ENCODE measurements at places on chromosomes 4 and X.

DNA sequence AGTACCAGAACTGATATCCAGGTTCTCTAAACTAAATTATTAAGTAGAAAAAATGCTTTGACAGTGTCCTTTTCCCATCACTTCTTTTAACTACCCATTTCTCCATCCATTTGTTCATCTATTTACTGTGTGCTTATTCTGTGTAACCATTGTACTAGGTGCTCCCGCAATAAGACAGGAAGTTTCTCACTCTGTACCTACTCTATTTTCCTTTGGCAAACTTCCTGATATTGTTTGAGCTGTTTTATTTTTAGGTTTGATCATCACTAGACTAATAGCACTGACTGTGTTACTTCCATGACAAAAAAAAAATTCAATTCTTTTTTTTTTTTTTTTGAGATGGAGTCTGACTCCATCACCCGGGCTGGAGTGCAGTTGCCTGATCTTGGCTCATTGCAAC lies 102.5 kb upstream of the CASK start:
- DNase-seq, result no peak

DNA sequence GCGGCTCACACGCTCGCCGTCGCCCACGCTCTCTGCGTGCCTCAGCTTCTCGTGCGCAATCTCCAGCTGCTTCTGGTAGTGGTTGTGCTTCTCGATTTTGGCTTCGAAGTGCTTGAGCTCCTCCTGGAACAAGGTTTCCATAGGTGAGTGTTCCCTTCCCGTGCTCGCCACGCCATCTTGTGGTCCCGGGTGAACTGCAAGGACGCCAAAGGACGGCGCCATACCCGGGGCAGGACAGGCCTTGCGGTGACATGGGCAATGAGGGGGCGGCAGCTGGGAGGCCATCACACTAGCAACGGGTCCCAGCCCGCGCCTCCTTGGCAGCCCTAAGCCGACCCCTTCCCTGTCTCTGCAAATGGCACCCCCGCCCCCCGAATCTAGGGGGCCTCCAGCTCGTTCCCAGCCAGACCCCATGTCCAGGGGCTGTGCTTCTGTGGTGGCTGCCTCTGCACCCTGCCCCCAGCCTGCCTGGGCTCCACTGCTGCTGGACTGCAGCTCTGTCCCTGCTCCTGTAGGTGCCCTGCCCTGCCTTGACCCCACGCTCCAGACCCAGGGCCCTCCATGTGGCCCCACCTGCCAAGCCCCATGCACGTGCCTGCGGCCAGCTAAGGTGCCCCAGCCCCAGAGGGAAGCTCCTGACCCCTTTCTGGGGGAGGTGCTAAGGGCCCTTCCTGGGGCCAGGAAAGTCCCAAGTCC lies 17.3 kb downstream of the LRPAP1 start:
- DNase-seq, result no peak

DNA sequence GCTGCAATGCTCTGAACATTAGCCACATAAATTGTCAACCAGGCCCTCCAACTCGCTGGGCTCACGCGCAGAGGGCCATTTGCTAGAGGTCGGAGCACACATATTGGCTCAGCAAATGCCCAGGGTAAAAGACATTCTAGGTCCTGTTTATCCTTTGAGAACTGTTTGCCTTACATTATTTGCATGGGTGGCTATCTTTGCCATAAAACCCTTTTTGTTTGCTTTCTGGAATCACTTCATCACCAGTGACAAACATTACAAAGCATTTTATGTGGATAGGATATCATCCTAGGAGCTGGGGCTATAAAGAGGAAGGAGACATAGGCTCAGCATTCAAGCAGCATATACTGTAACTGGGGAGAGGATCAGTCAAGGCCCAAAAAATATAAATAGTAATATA lies 149.2 kb upstream of the RAI2 start:
- DNase-seq, result no peak

- DNase-seq, result no peak
Observed at GRCh38 chr4:151420250-151420807, 11.4 kb downstream of the FHIP1A start.

DNA sequence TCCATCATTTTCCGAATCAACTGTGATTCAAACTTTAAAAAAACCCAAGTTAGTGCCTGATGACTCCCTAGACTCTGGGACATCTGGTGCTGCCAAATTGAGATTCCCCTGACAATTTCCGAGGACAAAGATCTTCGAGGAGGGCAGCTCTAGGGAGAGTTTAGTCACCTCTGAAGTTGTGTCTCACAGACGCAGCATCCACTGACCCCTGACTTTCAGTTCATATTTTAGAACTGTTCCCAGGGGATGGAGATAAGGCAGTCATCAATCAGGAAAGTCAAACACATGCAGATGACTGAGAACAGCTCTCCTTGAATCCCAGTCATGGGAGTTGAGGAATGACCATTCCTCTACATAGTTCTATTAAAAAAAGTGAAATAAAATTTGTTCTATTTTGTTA lies 643.9 kb downstream of the TRIML1 start:
- no peak for DNase-seq

- no peak for DNase-seq
Observed at GRCh38 chr4:16544251-16544721, 318.0 kb upstream of the TAPT1 start.

GRCh38 chr4:43041632-43042031 lies 149.1 kb downstream of the GRXCR1 start:
- DNase-seq, result no peak

Measured in activated CD4-positive, CD25-positive, alpha-beta regulatory T cell treated with anti-CD3 and anti-CD28 coated beads, Interleukin-2, amount 50 U/mL, for 72 hours (primary cell).